NCI-H1417 treated with DMSO at 0.1 percent for 48 hours (cell line): ENCODE measurements at places on chromosomes 11 and 22.

DNA sequence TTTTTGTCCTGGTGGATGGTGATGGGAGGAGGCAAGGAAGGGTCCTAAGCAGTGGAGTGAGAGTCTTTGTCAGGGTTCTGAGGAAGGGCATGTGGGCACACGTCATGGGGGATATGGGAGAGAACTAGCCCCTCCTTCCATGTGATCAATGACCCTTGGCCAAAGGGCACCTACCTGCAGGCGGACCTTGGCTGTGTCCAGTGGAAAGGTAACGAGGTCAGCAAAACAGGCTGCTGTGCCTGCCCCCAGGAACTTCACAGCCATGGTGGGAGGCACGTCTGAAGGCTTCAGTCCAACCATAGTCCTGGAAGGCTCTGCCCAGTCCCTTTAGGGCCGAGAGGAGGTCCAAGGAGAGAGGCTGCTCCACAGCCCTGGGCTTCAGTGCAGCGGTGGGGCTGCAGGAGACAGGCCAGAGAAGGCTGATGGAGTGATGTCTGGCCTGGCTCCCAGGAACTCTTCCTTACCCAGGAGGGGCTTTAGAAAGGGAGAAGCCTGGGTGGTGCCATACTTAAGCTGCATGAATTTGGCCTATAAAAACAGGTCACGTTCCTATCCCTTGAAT lies 2.1 kb downstream of the UCP3 start:
- no peak for DNase-seq

DNA sequence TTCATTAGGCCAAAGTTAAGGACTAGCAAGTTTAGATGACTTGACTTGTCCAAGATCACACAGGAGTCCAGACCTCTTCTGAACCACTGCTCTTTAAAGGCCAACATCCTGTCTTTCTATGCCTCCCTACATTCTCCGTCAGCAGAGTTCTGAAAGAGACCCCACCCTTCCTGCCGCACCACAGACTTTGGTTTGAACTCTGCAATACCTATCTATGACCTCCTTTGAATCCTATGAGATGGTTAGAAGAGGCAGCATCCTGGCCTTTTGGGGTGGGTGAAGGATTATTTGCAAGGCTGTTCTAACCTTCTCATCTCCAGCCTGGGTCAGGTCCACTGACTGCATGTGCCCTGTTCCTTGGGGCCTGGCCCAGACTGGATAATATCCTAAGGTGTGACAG lies 4.3 kb upstream of the RRM1 start:
- DNase-seq, result no peak

- no peak for DNase-seq
Observed at GRCh38 chr11:124801014-124801413, 808 bp upstream of the MSANTD2 start.

DNA sequence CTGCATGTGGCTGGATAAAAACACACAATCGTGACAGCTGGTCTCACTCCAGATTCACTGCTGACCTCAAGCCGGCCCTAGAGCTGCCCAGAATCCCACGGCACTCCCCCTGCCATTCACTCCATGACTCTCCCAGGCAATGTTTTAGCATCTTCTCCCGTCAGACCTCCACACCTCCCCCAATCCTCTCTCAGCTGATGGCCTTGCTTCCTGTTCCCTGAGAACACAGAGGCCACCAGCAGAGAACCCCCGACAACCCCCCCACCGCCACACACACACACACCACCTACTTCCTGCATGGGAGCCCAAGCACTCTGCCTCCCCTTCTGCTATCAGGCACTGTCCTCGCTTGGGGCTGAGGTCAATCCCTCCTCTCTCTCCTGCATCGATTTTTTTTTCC lies 9.3 kb downstream of the TNKS1BP1 start:
- DNase-seq, result no peak

GRCh38 chr11:96356848-96357247 lies 13.9 kb upstream of the MAML2 start:
- DNase-seq, result no peak

DNA sequence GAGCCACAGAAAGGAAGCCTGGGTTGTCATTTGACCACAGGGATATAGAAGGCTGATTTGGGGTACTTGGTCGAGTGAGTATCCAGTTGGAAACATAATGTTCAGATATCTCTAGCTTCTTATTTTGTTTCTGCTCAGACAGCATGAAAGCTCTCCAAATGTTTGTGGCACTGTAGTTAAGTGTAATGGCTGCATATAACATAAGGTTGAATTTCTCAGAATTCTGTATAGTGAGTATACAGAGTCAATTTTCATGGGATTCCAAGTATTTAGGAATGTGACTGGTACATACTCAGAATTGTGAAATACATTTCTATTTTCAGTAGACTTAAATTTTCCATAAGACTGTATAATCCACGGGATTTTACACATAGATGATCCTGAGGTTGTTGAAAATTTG lies 2102.1 kb upstream of the RAG2 start:
- DNase-seq, result no peak

DNA sequence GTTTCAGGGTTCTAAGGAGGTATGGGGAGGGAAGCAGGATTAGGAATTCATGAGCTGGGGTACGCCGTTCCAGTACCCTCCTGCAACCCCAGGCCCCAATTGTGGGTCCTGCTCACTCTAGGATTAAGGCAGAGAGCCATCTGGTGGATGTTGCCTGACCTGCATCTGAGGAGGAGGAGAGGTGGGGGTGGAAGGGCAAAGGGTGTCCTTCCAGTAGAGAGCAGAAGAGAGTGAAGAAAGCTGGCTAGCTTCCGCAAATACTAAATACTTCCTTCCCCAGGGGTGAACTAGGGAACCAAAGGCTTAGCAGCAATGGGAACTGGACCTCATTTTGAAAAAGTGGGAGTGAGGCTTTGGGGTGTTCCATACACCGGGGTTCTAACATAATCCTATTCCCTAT lies 10.6 kb downstream of the LRRC51 start:
- no peak for DNase-seq

DNA sequence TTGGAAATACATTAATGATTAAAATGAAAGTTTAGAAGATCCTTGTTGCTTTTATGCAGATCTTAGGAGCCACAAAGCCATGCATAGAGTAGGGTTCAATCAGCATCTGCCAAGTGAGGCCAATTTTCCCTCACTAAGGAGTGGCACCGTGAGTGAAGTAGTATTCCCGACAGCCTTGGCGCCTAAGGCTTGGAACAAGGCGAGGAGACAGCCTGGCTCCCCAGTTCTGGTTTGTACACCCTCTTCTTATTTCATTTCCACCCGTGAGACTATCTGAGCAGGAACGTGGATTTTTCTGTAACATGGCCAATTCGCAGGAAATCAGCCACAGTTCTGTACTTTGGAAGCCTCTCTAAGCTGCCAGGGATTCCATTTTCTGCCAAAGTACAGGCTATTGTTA lies 22.6 kb downstream of the FADS2 start:
- DNase-seq, result no peak

DNA sequence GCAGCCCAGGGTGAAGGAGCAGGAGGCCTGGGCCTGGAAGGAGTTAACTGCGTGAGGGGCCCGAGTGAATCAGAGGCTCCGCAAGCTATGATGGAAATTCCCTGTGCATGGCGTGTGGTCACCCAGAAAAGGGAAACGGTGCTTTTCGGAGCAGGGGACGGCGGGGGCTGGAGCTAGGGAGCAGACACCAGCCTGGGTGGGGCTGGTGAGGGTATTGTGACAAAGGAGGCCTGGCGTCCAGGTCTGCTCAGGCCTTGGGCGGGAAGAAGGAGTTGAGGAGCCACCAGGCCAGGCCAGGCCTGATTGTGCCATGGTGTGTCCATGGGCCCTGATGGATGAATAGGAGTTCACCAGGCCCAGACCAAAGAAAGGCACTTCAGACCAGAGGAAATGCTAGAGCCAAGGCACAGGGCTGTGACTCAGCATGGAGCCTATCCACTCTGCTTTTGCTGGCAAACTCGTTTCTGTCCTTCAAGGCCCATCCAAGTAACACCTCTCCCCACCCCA lies 12.8 kb upstream of the SPI1 start:
- no peak for DNase-seq

DNA sequence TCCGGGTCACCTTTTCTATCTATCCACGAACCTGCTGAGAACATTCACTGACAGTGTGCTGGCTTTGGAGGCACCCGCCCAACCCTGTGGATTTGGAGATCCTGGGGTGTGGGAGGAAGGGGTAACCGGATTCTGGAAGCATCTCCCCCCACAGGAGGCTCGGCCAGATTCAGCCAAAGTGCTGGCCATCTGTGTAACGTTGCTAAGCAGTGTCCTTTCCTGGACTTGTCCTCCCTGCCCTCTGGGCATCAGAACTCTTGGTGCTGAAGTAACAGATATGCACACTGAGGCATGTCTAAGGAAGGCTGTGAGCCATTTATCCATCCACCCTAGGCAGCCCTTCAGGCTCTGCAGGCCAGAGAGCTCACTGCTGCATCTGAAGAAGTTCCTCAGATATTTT lies 85.7 kb downstream of the SNX19 start:
- no peak for DNase-seq
